ENCODE measurements at places on chromosomes 1 and 21. TPM values are rescaled to one million over a fixed set of nuclear protein-coding genes. Genes with fewer than 3 reads are reported as not detected.

- DNase-seq: no peak
Measured at GRCh38 chr1:150069923-150070322, 2.3 kb downstream of the VPS45 start.

GRCh38 chr1:160708801-160709200 is 2.8 kb downstream of the CD48 start:
- no peak for DNase-seq

The DYRK3 gene
- total RNA-seq: 9.0 TPM

DNA sequence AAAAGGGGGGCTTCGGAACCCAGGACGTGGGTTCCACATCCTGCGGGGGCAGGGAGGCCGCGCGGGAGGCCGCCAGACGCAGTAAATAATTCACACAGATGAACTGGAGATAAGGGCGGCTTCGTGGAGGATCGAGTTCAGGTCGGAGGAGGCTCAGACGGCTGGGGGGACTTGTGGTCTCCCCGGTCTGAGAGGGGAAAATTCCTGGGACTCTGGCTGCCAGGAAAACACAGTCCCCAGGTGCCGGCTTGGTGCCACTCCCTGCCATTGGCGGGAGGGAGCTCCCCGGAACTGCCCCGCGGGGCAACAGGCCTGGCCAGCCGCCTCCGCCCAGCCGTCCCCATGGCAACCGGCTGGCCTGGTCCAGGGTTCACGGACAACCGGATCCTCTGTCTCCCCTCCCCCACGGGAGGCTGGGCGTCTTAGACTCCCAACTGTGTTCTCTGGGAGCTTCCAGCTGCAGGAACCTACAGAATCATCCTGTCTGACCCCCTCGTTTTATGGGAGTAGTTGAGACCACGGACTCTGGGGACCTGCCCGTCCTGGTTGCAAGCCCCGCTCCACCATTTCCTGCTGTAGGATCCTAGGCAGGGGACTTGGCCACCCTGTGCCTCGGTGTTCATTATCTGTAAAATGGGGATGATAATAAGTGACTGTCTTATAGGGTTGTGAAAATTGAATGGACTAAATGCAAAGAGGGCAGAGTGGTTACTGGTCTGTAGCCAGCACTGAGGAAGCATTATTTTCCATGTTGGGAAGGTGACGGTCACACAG is 9.6 kb downstream of the CAMK2N1 start:
- DNase-seq: peak; percentile 83

- DNase-seq: no peak
Measured at GRCh38 chr1:15936025-15936424, 39.9 kb downstream of the ZBTB17 start.

The ZBTB37 gene
- total RNA-seq: 17.4 TPM

The PGLYRP4 gene
- total RNA-seq: not detected

The BSND gene
- 0.15 TPM for total RNA-seq

Data from endodermal cell (in vitro differentiated cells).